Naive thymus-derived CD8-positive, alpha-beta T cell (primary cell): ENCODE measurements at places on chromosomes 16 and 17.

- DNase-seq: no peak
These were observed 26.9 kb upstream of the HLF start for GRCh38 chr17:55237841-55238178.

- no peak for DNase-seq
These were observed 17.8 kb downstream of the CDH16 start for GRCh38 chr16:66900721-66901441.

DNA sequence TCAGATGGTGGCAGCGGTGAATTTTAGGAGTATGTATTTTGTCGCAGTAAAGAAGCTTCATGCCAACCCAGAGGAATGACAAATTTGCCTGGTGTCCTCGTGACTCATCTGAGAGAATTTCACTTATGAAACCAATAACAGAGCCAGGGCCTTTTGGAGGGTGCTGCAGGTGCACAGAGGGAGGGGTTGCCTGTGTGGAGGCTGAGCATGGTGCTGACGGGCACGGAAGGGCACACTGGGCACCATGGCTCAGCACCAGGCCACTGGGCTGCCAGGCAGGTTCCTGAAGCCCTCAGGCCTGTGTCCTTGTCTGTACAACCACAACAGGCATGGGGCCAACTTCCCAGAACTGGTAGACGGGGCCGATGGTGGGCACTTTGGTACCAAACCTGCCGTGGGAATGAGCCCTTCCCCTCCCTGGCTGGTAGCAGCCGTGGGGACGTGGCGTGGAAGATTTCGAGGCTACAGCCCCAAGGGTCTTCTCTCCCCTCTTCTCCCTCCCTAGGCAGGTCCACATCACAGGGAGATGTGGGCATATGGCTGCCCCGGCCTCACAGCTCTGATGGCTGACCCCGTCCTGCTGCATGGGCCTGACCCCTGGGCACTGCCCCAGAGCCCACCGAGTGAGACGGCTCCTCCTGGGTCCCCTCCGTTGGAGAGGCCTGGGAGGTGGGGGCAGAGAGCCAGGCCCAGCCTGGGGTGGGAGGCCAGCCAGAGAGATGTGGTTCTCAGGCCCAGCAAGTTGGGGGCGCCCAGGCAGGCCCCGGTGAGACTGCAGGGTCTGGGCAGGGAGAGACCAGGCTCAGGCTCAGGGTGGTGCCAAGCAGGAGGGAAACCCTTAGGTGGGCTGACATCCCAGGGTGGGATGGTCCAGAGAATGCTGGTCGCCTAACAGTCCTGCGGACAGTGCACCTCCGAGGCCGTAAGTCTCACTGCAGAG lies 30.2 kb upstream of the ZNF469 start:
- no peak for DNase-seq

DNA sequence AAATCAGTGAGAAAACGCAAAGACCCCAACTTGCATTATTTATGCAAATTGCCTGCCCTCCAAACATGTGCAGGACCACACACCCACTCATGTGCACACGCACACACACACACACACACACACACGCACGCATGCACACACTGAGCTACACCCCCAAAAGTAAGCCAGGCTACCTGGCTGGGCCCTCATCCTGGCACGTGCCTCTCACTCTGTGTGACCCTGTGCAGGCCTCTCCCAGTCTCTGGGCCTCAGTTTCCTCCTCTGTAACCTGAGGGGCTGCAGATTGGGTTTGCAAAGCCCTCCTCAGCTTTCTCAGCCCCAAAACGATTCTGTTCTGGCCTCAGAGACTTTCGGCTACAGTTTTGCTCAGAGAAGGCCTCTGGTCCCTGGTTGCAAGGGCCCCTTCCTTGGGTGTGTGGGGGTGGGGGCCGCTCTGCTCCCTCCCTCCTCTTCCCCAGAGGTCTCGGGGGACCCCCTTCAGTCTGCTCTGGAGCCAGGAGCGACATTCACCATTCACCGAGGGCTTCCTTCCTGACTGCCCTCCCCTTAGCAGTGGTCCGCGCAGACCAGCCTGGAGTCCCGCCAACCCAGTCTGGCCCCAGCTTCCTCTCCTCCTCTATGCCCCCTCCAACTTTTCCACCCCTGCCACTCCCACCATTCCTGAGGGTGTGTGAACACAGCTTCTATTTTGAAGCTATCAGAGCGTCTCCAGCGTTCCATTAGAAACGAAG lies 5.4 kb upstream of the PIK3R6 start:
- no peak for DNase-seq

- no peak for DNase-seq
These were observed 19.6 kb upstream of the ATP2A3 start for GRCh38 chr17:3983606-3984484.

- peak; percentile 85 for DNase-seq
These were observed at the start of gene TMC6 for GRCh38 chr17:78128551-78129350. Gene TMC6 (minus strand): TSS chr17:78128755. CDS start chr17:78126832, 1,923 bp downstream.

DNA sequence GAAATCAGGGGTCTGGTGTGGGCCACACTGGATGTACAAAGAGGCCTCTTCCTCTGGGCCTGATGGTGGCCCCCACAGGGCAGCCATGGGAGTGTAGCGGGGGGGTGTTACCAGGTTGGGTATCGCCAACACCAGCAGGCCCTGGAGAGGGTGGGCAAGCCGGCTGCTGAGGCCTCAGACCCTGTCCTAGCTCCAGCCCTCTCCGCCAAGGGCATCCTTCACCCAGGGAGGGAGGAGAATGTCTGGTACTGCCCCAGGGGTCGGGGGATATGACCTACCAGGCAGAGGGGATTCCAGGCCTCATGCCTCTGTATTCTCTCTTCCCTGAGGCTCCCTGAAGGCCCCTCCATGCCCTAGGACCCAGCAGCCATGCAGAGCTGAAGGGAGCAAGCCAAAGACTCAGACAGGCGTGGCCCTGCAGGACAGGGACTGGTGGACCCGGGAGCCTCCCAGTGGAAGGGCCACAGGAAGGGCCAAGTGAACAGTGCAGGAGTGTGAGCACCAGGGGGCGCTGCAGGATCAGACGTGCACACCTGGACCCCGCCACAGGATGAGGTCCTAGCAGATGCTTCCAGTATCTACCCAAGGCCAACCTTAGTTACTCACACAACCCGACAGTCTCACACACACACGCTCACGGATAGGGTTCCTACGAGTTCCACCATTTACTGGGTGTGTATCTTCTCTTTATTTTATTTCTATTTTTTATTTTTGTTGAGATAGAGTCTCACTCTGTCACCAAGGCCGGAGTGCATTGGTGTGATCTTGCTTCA lies 10.9 kb upstream of the CES4A start:
- DNase-seq: peak; percentile 89

GRCh38 chr17:4536259-4536741 lies 18.9 kb downstream of the MYBBP1A start:
- no peak for DNase-seq

GRCh38 chr16:15482748-15483298 lies 48.4 kb downstream of the BMERB1 start:
- DNase-seq: no peak

DNA sequence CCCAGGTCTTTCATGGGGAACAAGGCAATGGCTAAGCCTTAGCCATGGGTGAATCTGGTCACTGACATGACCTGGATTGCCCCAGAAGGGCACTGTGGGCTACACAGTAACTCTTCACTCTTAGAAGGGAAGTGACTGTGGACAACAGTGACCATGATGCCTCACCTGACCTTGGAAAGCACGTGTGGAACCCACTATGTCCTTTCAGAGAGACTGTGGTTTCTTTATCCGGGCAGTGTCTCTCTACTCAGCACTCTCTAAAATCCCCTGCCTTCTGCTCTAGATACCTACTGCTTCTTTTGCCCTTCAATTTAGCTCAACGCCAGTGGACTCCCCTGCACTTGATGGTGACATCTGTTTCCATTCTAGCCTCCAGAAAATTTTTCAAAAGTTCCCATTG lies 66.1 kb upstream of the ANKFN1 start:
- no peak for DNase-seq

DNA sequence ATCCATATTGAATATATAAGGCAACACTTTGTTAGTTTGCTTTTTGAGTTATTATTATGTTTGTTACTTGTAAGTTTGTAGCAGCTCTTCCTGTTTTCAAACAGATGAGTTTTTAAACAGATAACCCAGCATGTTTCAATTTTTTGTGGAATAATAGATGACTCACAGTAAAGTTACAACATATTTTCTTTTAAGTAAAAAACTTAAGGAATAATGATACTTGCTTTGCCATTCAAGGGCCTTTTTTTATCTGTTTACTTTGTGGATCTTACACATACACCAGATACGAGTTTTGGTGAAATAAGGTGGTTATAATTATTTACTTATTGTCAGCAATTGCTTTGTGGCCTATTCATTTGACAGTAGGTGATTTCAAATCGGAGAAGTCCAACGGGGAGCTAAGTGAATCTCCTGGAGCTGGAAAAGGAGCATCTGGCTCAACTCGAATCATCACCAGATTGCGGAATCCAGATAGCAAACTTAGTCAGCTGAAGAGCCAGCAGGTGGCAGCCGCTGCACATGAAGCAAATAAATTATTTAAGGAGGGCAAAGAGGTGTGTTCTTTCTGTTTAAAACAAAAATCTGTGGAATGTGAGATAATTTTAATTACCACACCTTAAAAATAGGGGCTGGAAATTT lies 66.3 kb downstream of the BPTF start:
- no peak for DNase-seq

GRCh38 chr17:4326608-4327007 lies 39.9 kb downstream of the UBE2G1 start:
- no peak for DNase-seq

GRCh38 chr16:50525716-50526115 lies 22.5 kb upstream of the NKD1 start:
- no peak for DNase-seq
